GM23338 (cell line): ENCODE measurements at places on chromosomes 3 and 15.
A peak's percentile ranks its signal among the peaks of the same experiment; 100 is the strongest.

DNA sequence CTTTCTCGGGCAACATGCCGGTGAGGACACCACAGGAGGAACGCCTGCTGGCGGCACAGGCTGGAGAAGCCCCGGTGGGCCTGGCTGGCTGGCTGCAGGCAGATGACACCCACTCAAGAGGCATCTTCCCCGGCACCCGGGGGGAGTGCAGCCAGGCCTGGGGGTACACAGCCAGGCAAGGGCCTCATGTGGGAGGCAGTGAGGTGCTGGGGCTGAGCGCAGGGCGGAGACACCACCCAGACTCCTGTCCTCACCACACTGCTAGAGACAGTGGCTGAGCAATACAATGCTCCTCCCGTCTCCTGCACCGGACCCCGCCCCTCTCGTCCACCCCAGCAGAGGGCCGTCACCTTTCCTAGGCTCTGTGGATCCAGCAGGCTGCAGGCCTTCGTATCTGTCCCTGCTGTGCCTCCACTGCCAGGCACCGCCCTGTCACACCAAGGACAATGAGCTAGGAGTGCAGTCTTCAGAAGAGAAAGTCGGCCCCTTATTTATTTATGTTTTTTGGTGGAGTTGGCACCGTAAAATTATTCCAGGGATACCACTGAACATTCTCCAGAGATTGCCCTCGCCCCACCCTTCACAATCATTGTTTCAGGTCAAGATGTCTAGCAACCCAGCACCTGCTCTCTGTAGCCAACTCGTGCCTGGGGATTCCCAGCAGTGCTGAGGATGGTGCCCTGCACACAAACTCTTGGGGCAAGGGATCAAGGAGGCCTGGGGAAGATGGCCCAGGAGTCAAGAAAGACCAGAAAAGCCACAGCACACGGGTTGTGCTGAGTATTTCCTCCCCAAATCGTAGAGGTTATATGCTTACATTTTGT, 129.1 kb downstream of the ATP10A start:
- no peaks in the 10 kb centered on the region for H3K27me3 ChIP-seq
- DNase-seq: no peak
- H3K4me1 ChIP-seq: no peaks in the 10 kb centered on the region
- no peaks in the 10 kb centered on the region for H3K36me3 ChIP-seq
- H3K27ac ChIP-seq: no peak overlapping the region
- H3K4me3 ChIP-seq: no peak overlapping the region

DNA sequence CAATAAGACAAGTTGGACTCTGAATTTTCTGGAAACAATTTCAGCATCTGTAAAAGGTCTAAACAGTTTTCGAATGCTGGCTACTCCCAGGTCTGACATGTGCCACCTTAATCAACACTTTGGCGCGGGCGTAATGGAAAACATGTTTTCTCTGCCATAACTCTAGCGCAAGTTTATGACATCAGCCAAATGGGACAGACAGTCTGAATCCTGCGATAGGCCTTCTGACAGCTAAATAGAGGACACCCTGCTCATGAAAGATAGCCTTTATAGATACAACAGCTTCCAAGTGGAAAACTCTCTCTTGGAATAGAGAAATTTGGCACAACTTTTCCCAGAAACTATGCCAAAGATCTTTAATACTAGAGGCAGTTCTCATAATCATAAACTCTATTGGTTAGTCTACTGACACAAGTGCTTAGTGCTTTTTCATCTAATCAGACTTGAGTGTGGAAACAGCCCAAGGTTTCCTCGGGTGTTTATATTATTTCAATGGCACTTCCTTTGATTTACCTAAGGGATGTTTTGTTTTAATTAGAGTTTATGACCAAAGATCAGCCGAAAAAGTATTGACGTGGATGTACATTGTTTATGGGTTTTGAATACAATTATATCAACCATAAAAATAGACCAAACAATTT, 120.1 kb upstream of the DPH6 start:
- peaks cover 11% of the 10 kb centered on the region for H3K4me1 ChIP-seq
- no peak for DNase-seq

- no peaks in the 10 kb centered on the region for H3K27me3 ChIP-seq
- H3K27ac ChIP-seq: no peak overlapping the region
- H3K36me3 ChIP-seq: no peaks in the 10 kb centered on the region
- no peak for DNase-seq
- H3K4me3 ChIP-seq: no peak overlapping the region
Observed at GRCh38 chr3:182482705-182483104, 310.6 kb upstream of the ATP11B start.

- H3K27me3 ChIP-seq: no peaks in the 10 kb centered on the region
- no peak overlapping the region for H3K27ac ChIP-seq
- no peaks in the 10 kb centered on the region for H3K4me1 ChIP-seq
- H3K36me3 ChIP-seq: no peaks in the 10 kb centered on the region
- no peak overlapping the region for H3K4me3 ChIP-seq
Observed at GRCh38 chr3:55749036-55749435, 261.9 kb upstream of the WNT5A start.

GRCh38 chr3:139434764-139435307, 41.5 kb downstream of the RBP2 start:
- DNase-seq: peak; percentile 35
- H3K4me3 ChIP-seq: no peak overlapping the region
- no peaks in the 10 kb centered on the region for H3K36me3 ChIP-seq
- no peaks in the 10 kb centered on the region for H3K27me3 ChIP-seq

GRCh38 chr15:63287109-63287508, 9.7 kb downstream of the APH1B start:
- H3K27ac ChIP-seq: no peak overlapping the region
- H3K4me3 ChIP-seq: no peak overlapping the region
- no peaks in the 10 kb centered on the region for H3K4me1 ChIP-seq
- H3K27me3 ChIP-seq: no peaks in the 10 kb centered on the region
- no peaks in the 10 kb centered on the region for H3K36me3 ChIP-seq
- DNase-seq: no peak

GRCh38 chr3:178393146-178393545, 143.1 kb upstream of the KCNMB2 start:
- no peaks in the 10 kb centered on the region for H3K36me3 ChIP-seq

GRCh38 chr3:168983046-168983445, 680.5 kb downstream of the MECOM start:
- H3K4me3 ChIP-seq: no peak overlapping the region
- H3K4me1 ChIP-seq: no peaks in the 10 kb centered on the region
- H3K27ac ChIP-seq: no peak overlapping the region
- no peaks in the 10 kb centered on the region for H3K36me3 ChIP-seq
- DNase-seq: no peak

DNA sequence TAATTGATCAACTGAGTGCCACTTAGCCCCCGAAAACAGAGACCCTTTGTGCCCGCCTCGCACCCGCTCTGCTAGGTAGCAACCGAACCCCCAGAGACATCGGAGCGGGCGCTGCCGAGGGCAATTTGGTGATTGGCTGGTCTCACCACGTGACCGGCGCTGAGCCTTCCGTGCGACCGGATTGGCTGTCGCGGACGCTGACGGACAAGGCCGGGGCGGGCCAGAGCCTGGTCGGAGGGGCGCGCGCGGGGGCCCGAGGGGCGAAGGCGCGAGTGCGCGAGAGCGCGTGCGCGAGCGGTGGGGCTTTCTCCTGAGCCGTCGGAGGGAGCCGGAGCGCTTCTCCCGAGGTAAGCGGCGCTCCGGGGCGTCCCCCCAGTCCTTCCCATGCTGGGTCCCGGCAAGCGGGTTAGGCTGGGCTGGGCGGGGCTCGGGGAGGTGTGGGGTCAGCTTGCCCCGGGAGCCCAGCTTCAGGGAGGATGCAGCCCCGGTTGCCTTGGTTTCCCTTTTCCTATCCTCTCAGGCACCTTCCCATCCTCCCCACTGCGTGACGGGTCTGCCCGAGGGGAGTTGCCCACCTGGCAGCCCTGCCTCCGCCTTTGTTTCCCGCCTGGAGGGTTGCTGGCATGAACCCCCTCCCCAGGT, at the start of gene TMEM108:
TMEM108 (plus strand) TSS at position 303 of the 642 bp plus-strand sequence.
- H3K27me3 ChIP-seq: peaks cover 21% of the 10 kb centered on the region
- peak; percentile 98 for DNase-seq
- H3K4me3 ChIP-seq: peak within 1 kb of the TSS; percentile 86
- H3K4me1 ChIP-seq: peaks cover 35% of the 10 kb centered on the region
- H3K36me3 ChIP-seq: no peaks in the 10 kb centered on the region

DNA sequence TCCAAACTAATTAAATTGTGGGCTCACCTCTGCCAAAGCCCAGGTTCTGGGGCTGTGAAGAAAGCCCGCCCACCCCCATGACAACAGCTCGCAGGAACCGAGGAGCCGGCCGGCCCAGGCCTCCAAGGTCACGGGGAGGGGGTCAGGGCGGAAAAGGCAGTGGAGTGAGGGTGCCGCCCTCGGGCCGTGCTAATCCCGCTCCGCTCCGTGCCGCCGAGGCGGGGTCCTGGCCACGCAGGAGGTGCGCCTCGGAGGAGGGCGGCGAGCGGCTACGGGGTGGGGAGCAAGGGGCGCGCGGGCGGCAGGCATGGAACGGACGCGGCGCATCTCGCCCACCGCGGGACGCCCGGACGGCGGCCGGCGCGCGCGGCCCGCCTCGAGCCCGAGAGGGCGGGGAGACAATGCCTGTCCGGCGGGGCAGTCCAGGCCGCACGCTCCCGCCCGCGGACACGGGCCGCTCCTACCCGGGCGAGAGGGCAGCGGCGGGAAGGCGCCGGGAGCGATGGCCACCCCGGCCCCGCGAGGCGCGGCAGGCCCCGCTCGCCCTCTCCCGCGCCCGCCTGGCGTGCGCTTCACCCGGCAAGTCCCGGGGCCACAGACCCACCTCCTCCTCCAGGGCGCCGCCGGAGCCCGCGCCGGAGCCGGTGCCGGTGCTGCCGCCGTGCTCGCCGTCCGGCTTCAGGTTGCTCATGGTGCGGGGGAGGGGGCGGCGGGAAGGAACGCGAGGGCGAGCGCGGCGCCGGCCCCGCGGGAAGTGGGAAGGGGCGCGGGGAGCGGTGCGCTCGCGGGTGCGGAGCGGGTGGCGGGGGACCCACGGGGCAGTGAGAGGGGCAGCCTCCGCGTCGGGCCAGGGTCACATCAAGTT, 528 bp downstream of the RBPMS2 start:
- H3K36me3 ChIP-seq: no peaks in the 10 kb centered on the region
- H3K4me1 ChIP-seq: peaks cover 72% of the 10 kb centered on the region
- no peaks in the 10 kb centered on the region for H3K27me3 ChIP-seq
- H3K27ac ChIP-seq: peak overlapping the region; percentile 91

DNA sequence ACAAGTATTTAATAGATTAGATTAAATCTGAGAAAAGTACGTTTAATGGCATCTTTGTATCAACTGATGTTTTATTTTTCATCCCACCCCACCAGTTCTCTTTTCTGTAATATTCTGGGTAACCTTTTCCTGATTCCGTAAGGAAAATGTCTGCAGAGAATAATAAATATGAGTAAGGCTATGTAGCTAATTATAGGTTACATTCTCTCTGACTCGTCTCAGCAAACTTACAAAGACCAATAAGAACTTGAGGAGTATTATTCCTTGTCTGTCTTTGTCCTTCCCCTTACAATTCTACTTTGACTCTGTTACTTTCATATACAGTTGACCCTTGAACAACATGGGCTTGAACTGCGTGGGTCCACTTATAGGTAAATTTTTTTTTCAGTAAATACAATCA, 12.1 kb downstream of the SNAP23 start:
- no peaks in the 10 kb centered on the region for H3K36me3 ChIP-seq
- H3K4me1 ChIP-seq: no peaks in the 10 kb centered on the region
- DNase-seq: no peak
